ENCODE measurements at places on chromosomes 5 and 9.
A peak's percentile ranks its signal among the peaks of the same experiment; 100 is the strongest.

DNA sequence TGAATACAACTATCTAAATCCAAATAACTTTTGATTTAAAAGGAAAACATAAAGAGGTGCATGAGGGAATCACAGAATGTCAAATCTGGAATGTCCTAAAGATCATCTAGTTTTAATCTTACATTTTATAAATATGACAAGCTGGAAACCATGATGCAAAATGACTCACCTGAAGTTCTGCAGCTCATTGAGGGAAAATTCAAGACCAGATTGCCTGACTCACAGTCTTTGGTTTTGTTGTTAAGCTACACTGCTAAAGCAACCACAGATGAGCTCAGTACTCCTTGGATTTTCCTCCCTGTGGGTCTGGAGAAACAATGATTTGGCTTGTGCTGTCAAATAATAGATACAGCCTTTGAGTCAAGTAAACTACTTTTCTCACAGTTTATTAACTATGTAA, 19.1 kb upstream of the EDIL3 start:
- DNase-seq, result no peak

DNA sequence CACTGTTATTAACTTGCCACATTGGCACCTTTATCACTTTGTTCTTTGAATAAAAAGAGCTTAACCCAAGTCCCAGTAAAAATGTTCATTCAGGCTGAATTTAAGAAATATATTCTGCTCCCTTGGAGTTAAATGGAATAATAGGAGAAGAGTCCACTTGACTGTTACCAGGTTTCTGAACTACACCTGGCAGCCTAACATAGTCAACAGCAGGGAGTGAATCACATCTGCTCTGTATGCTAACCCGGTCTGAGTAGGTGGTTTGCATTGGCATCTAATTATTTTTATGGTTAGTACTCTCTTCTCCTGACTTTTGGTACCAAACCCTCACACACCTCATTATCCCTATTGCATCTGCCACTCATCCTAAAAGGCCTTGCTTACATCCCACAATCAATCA, 86.7 kb downstream of the STK32A start:
- no peak for DNase-seq

DNA sequence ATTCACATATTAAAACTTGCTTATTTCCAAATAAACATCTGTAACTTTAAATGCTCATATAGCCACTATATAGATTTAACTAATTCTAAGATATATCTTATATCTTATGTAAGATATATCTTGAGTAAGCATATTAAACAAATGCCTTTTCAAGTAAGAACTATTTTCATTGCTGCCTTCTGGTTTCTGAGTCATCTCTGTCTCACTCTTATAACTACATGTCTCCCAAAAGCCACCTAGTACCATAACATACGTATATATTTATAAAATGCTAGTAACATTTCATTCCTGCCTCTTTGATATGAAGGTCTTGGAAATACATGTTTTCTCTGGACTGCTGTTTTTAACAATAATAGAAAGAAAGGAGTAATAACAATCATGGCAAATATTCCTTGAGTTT, 429.5 kb downstream of the DTWD2 start:
- DNase-seq, result no peak

DNA sequence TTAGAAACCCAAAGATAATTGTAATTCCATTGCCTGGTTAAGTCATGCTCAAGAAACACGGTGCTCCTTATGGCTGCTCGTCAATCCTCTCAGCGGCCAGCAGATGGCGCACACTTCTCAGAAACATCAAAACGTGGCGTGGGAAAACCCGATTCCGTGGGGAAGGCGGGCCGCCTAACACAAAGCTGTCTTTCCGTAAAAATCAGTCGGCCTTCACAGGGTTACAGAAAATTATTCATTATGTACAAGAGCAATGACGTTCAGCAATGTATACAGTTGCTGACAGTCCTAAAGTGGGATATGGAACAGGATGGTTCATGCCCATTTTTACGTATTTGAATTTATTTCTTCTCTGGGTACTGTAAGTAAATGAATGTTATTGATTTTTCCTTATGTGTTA, 83.5 kb downstream of the PDE4D start:
- DNase-seq, result peak; percentile 48

GRCh38 chr9:87850391-87850790, 32.3 kb upstream of the SPATA31E1 start:
- DNase-seq, result no peak

DNA sequence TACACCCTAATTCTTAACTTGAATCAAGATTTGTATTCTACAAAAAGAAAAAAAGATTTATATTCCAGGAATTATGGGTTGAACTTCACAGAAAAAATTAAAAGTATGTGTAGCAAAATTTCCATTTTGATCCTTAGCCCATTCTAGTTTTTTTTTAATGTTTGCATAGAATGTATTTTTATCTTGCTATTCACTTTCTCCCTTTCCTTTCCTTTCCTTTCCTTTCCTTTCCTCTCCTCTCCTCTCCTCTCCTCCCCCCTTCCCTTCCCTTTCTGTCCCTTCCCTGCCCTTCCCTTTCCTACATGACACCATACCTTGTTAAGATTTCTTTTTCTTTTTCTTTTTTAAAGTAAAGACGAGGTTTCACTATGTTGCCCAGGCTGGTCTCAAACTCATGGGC, 542.5 kb upstream of the PTGER4 start:
- DNase-seq, result no peak

- DNase-seq, result peak; percentile 37
Observed at GRCh38 chr9:21964925-21965385, 29.2 kb downstream of the CDKN2A start.

GRCh38 chr5:38453506-38453905, 102.9 kb downstream of the LIFR start:
- peak; percentile 13 for DNase-seq

DNA sequence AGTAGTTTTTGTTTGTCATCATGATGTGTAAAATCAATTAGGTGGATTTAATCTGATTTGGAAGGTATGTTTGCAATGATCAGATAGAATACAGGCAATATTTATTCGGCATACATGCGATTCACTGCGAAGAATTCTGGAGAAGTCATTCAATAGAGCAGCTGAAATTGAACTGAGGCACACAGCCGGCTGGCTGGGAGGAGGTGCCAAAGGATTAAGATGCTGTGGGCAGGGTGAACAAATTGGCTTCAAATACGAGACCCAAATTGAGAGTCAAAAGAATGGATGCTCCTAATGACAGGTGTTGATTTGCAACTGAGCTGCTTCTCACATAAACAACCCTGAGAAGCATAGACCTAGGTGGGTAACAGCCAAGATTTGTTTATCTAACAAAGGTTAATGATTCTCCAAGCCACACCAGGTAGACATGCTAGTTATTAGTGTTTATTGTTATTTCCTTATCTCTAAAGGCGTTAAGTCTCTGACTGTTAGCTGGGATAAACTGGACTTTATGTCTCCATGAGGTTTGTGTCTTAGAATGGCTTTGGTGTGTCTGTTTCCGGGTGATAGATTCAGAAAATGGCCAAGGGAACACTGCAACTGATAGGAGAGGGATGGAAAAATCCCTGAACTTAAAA, 55.3 kb upstream of the CLINT1 start:
- no peak for DNase-seq

GRCh38 chr5:18732556-18733479, 1098.6 kb downstream of the TAF11L14 start:
- DNase-seq, result no peak

- DNase-seq, result no peak
Observed at GRCh38 chr5:132050136-132050535, 10.3 kb upstream of the IL3 start.

DNA sequence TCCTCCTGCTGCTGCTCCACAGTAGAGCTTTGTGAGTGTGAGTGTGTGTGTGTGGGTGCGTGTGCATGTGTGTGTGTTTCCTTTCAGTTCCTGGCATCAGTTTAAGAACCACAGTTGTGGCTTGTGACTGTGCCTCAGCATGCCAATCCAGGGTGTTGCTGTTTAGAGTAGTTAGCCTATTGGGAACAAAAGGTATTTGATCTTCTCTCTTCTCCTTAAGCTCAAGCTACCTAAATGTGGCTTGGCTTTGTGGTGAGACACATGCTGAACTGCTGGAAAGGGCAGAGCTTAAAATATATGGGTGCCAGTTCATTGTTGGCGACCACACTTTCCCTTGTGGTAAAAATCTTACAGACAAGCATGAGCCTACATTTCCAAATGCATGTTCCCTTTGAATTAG, 116.6 kb upstream of the BNC2 start:
- DNase-seq, result no peak

GRCh38 chr9:90998573-90998972, 197.0 kb downstream of the SYK start:
- DNase-seq, result no peak

- DNase-seq, result no peak
Observed at GRCh38 chr5:90289837-90290236, 119.7 kb downstream of the CETN3 start.

- DNase-seq, result no peak
Observed at GRCh38 chr5:65434122-65434521, 47.6 kb downstream of the ADAMTS6 start.

GRCh38 chr9:7456377-7456776, 343.2 kb downstream of the DMAC1 start:
- no peak for DNase-seq

DNA sequence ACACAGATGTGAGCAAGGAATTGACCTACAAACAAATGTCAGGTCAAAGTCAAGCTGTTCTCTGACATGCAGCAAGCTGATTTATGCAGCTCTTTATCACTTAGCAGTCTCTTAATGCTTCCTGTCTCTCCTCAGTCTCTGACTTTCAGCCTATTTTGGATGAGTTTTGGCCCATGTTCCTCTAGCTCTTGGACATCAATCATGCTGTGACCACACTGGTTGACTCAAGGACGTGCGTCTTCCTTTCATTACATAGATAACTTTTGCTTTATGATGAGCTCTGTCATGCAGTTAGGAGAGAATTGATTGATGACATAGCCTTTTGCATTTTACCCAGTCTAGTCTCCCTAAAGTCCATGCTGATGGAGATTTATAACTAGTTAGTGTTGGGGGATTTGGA, 9.4 kb upstream of the REEP5 start:
- no peak for DNase-seq

- no peak for DNase-seq
Observed at GRCh38 chr9:136416427-136416826, 6.0 kb downstream of the PMPCA start.

DNA sequence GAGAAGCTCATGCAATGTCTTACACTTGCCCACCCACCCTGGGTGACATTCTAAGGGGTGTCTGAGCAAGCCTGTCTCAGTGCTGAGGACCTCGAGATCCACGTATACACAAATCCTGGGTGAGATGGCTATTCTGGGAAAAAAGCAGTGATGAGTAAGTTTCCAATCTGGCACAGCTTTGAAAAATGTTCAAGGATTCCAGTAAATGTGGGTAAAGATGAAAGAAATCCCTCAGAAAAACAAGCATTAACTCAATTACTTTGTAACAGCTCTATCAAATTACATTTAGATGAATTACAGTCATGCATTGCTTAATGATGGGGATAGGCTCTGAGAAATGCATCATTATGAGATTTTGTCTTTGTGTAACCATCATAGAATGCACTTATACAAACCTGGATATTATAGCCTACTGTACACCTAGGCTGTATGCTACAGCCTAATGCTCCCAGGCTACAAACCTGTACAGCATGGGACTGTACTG, 26.9 kb downstream of the GOLM1 start:
- DNase-seq, result no peak

DNA sequence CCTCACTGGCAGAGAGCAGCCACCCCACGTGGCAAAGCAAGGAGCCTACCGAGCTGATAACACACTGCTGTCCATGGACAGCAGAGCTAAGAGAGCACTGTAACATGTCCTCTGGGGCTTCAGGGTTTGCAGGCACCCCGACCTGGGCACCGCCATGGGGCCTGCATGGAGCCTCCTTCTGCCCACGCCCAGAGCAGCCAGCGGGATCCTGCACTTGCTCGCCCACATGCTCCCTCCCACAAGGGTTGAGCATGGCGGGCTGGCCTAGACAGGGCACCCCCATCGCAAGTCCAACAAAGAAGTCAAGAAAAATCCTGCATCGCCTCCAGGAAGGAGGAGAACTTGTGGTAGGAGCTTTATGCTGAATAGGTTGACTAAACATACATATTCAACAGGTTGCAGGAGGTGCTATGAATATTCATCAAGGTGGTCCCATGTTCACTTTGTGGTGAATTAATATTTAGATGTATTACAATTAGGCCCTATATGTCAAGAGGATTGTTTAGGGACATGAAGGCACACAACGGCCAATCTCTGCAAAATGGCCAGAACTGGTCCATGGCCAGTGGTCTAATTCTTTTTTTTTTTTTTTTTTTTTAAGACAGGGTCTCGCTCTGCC, 3.8 kb upstream of the MIGA2 start:
- DNase-seq, result no peak

DNA sequence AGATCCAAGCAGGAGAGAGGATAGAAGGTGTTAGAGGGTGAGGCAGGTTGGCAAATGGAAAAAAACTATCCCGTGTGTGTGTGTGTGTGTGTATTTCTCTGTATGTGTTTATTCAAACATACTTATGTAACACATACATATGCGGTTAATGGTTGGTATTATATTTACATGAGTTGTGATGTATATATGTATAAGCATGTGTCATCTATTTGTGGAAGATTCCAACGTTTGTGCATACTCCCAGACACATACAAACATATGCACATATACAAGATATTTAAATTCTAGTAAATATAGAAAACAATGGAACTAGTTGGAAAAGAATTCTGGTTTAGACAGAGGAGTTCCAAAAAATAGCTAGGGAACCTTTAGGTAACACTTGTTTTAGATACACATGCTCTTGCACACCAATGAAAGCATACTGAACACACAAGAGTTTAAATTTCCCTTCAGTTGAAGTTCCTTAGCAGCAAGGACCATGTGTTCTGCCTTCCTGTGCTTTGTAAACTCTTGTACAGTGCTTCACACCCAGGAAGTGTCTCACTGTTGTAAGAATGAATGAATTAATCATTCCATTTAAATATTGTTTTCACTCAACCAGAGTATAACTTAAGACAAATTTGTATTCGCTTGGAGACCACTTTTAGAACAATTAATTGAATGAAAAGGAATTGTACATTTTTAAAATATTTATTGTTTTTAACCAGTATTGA, 257.8 kb downstream of the FER start:
- no peak for DNase-seq

DNA sequence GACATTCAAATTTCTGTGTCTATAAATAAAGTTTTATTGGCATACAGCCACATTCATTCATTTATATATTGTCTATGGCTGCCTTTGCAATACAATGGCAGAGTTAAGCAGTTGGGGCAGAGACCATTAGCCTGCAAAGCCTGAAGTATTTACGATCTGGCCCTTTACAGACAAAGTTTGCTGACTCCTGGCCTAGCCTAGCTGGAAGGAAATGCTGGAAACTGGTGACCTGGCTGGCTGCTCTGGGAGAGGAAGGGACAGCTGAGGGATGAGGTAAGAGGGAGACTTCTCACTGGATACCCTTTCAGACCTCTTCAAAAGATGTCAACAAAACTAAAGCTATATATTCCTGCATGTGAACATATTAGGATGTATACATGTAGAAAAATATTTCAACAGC, 66.0 kb upstream of the PPARGC1B start:
- DNase-seq, result no peak

DNA sequence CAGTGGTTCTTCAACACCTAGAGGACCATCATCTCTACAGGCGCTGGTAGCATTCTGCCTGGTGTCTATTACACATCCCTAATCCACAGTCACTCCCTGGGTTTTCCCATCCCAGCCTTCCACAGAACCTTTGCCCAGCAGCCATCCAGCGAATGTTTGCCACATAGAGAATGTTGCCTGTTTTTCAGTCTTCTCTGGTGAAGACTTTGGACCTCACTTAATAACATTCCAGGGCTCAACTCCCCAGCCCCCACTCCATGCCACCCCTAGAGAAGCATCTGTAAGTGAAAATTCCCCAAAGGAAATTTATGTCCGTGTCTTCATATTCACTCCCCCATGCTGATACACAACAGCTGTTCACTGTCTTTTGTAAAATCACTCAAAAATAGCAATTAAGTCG, 249.6 kb downstream of the AOPEP start:
- no peak for DNase-seq
